ENCODE measurements at places on chromosomes 1 and 21.
A peak's percentile ranks its signal among the peaks of the same experiment; 100 is the strongest.

GRCh38 chr21:38823737-38824123 is 18.0 kb downstream of the ETS2 start:
- no peak for DNase-seq

- no peak for DNase-seq
Measured at GRCh38 chr1:213457186-213457585, 406.1 kb downstream of the RPS6KC1 start.

DNA sequence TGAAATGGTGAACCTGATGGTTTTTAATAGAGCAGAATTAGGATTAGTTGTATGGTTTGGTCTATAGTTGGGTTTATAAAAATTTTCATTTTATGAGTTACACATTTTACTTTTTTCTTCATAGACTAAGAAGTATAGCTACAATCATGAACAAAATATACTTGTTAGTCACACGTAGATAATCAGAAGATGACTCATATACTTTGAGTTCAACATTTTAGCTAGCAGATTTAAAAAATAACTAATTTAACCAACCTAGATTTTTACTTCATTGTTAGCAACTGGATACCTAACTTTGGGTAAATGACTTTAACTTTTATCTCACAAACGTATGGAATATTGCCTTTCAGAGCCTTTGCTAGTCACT is 27.9 kb downstream of the MORC3 start:
- DNase-seq, result no peak

DNA sequence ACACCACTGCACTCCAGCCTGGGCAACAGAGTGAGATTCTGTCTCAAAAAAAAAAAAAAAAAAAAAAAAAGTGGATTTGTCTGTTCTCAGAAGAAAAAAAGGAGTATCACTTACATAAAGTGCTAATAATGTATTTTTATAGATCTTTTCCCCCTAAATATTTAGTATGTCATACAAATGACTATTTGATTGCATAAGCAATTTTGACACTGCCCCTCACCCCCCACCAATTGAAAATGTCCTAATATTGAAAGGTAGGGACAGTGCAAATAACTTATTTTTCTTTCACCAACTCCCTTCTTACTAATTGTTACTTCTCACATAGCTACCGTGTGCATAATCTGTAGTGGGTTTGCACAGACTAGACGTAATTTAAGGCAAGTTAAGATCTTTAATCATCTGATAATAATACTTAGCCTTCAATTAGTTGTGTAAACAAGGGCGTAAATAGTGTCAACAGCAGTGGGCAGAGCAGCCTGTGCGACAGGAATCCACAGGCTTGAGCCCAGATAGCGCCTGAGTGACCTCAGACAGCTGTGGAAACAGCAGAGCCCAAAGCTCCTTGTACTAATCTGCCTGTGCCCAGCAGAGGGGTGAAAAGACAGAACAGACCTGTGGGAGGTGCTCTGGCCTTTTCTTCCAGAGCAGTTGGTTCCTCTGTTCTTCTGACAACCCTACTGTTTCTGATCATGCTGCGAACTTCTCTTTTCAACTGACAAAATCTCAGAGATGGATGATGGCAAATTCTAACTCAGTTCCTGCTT is 4.5 kb upstream of the IER5 start:
- peak; percentile 67 for DNase-seq

DNA sequence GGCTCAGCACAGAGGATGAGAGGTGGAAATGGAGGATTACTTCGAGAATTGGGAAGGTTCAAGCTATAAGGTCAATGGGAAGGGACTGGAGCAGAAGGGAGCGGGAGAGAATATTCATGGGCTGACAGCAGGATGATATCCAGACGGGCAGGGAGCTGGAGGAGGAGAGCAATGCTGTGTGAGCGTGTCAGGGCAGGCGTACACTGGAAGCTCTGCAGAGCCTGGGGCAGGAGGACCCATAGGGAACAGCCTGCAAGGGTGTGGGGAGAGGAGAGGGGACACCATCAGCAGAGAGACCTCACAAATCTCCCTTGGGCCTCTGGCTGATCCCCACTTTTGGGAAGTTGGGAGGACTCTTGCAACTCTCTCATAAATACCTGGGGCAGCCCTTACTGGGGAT is 13.7 kb downstream of the CSF1 start:
- DNase-seq, result no peak

DNA sequence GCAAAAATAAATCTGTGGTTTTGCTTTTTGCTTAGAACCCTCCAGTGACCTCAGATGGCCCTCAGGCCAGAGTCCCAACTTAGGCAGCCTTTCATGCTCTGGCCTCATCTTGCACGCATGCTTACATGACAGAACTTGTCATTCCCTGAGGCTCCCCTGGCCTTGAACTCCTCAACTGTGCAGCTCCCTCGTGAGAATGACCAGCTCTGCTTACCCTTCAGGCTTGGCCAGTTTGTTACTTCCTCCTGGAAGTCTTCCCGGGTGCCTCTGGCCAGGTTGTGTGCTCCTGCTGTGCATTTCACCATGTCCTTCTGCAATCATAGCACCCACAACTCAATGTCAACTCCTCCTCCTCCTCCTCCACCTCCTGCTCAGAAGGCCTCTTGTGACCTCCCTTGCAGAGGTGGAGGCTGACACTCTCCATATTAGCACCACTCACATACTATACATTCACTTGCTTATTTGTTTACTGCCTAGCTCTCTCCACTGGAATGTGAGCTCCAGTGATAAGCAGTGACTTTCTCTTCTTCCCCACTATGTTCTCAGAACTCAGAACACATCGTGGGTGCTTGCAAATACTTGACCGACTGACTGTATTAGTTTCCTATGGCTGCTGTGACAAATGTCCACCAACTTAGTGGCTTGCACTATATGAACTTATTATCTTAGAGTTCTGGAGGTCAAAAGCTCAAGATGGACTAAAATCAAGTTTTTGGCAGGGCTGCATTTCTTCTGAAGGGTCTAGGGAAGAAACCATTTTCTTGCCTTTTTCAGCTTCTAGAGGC is 41.9 kb downstream of the RCSD1 start:
- no peak for DNase-seq

DNA sequence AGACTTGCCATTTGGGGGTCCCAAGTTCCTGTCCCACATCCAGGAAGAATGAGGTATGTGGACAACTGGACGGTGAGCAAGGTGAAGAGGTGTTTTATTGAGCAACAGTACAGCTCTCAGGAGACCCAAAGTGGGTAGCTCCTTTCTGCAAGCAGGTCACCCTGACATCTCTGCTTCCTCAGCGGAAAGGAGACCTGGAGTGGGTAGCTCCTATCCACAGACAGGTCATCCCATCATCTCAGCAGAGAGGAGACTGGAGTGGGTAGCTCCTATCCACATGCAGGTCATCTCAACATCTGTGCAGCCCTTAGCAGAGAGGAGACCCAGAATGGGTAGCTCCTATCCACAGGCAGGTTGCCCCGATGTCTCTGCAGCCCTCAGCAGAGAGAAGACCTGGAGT is 13.8 kb upstream of the FNBP1L start:
- DNase-seq, result no peak

DNA sequence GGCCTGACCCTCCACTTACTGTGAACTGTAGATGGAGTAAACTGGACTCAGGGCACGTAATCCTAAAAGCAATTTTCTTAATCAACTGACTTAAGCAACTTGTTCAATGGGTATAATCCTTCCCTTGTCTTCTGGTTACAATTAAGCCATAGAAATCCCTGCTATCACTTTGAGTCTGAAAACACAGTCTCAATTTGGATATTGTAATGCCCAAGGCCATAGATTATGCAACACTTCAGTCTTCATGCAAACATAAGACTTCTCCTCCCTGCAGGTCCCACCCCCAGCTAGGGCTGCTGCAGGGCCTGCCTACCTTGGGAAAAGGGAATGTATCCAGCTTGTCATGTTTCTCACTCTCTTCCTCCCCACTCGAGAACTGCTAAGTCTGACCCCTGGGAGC is 6.2 kb upstream of the SLC5A9 start:
- no peak for DNase-seq

- peak; percentile 57 for DNase-seq
Measured at GRCh38 chr1:160061369-160062229, 8.4 kb downstream of the KCNJ10 start.
